ENCODE measurements at places on chromosomes 4 and X.

GRCh38 chr4:114021451-114021850, 42.0 kb upstream of the ARSJ start:
- no peak for DNase-seq

GRCh38 chrX:41541386-41541785, 94.2 kb downstream of the NYX start:
- no peak for DNase-seq

GRCh38 chrX:10235851-10236250, 79.1 kb downstream of the CLCN4 start:
- no peak for DNase-seq

- DNase-seq: no peak
Observed at GRCh38 chrX:6679988-6680387, 145.1 kb upstream of the VCX3A start.

DNA sequence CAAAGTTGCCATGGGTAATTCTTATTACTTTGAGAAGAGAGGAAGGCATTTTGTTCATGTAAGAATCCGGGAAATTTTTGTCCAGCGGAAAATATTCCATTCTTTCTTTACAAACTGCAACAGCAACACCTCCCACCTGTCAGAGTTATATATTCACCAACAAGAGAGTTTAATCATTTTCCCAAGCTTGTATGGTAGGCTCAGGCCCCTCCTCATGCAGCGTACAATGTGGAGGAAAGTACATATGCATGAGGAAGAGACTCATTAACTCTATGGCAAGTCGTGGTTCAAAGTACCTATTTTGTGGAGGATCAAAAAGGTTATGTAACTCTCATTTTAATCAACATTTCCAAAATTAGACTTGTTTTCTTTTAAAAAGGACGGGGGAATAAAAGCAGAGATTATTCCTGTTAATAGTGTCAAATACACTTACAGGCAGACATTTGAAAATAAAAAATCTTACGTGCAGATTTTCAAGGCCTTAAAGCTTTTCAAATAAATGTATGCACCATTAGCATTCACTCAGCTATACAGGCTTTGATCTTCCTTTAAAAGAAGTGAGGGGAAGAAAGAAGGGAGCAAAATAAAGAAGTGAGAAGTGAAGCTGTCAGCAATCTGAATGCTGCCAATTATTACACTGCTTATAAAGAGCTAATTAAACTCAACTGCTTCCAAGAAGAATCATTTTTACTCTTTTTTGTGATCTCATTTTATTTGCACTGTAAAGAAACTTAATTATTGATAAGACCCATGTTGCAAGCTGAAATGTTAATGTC, 204.8 kb downstream of the FAT4 start:
- no peak for DNase-seq

DNA sequence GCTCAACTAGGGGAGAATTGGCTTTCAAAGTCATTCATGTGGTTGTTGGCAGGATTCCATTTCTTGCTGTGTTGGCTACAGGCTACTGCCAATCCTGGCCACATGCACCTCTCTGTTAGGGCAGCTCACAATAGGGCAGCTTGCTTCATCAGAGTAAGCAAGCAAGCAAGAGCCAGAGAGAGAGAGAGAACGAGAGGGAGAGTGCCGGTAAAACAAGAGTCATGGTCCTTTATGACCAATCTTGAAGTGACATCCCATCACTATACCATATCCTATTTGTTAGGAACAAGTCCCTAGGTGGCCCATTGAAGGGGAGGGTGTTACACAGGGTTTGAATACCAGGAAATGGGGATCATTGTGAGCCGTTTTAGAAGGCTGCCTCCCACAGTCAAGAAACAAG, 33.0 kb upstream of the TLR2 start:
- DNase-seq: no peak

GRCh38 chr4:154626793-154627484, 14.5 kb upstream of the FGG start:
- DNase-seq: no peak

GRCh38 chrX:106415276-106415895, 196.4 kb upstream of the RADX start:
- DNase-seq: no peak

- DNase-seq: no peak
Observed at GRCh38 chr4:7121866-7122653, 54.2 kb upstream of the GRPEL1 start.

DNA sequence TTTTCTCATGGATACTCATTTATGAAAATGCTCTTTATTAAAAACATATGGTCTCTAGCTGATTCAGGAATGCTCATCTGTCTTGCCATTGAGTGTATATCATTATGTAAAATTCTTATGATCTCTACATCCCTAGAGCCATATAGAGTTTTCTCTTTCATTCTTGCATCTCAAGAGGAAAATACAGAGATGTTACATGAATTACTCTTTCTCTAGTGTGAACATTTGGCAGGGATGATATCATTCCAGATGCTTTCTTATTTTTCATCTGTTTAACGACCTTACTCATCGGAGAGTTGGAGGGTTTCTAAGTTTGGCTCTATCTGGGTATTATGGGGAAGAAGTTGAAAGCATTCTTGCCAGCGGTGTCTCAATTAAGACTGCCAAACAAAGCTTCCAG, 202.9 kb upstream of the SLC7A11 start:
- no peak for DNase-seq

Measured in stimulated activated CD8-positive, alpha-beta memory T cell treated with anti-CD3 and anti-CD28 coated beads, Interleukin-4, amount 100 ng/mL, for 4 hours (primary cell).